ENCODE measurements at places on chromosomes 11 and 22.

DNA sequence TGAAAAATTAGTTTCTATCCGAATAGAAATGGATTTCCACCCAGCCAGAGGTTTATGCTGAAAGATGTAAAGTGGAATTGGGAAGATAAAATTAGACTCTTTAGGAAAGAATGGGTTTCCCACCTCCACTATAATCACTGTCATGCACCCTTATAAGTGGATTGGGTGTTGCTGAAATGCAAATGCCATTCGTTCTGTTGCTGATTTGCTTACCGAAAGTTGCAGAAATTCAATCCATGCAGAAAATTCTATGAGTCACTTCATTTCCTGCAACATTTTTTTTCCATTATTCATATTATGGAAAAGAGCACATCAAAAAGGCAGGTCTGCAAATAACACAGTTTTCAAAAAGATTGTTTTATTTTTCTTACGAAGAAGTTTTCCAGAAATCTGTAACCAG lies 65.6 kb downstream of the LDLRAD3 start:
- peaks cover 20% of the 10 kb centered on the region for H3K27me3 ChIP-seq
- no peak overlapping the region for H3K4me3 ChIP-seq
- H3K4me1 ChIP-seq, result peaks cover 2% of the 10 kb centered on the region
- no peaks in the 10 kb centered on the region for H3K36me3 ChIP-seq

- H3K36me3 ChIP-seq, result no peaks in the 10 kb centered on the region
- peak overlapping the region; percentile 31 for H3K4me3 ChIP-seq
- peaks cover 5% of the 10 kb centered on the region for H3K4me1 ChIP-seq
- DNase-seq, result no peak
- no peaks in the 10 kb centered on the region for H3K27me3 ChIP-seq
Measured at GRCh38 chr22:50490531-50491308, 4.1 kb downstream of the MIOX start.

DNA sequence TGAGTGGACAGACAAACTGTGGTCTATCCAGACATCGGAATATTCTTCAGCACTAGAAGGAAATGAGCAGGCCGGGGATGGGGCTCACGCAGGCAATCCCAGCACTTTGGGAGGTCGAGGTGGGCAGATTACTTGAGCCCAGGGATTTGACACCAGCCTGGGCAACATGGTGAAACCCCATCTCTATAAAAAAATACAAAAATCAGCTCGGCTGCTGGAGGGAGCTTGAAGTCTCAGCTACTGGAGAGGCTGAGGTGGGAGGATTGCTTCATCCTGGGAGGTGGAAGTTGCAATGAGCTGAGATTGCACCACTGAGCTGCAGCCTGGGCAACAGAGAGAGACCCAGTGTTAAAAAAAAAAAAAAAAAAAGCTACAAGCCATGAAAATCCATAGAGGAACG lies 8.0 kb upstream of the CTSD start:
- peaks cover 2% of the 10 kb centered on the region for H3K36me3 ChIP-seq
- H3K4me3 ChIP-seq, result no peak overlapping the region
- H3K27ac ChIP-seq, result no peak overlapping the region
- peaks cover 18% of the 10 kb centered on the region for H3K4me1 ChIP-seq
- no peak for DNase-seq
- peaks cover 1% of the 10 kb centered on the region for H3K27me3 ChIP-seq

- no peaks in the 10 kb centered on the region for H3K36me3 ChIP-seq
- no peak overlapping the region for H3K4me3 ChIP-seq
- H3K27me3 ChIP-seq, result no peaks in the 10 kb centered on the region
- no peaks in the 10 kb centered on the region for H3K4me1 ChIP-seq
- no peak for DNase-seq
- H3K27ac ChIP-seq, result no peak overlapping the region
Measured at GRCh38 chr11:22559416-22559815, 66.2 kb downstream of the FANCF start.

DNA sequence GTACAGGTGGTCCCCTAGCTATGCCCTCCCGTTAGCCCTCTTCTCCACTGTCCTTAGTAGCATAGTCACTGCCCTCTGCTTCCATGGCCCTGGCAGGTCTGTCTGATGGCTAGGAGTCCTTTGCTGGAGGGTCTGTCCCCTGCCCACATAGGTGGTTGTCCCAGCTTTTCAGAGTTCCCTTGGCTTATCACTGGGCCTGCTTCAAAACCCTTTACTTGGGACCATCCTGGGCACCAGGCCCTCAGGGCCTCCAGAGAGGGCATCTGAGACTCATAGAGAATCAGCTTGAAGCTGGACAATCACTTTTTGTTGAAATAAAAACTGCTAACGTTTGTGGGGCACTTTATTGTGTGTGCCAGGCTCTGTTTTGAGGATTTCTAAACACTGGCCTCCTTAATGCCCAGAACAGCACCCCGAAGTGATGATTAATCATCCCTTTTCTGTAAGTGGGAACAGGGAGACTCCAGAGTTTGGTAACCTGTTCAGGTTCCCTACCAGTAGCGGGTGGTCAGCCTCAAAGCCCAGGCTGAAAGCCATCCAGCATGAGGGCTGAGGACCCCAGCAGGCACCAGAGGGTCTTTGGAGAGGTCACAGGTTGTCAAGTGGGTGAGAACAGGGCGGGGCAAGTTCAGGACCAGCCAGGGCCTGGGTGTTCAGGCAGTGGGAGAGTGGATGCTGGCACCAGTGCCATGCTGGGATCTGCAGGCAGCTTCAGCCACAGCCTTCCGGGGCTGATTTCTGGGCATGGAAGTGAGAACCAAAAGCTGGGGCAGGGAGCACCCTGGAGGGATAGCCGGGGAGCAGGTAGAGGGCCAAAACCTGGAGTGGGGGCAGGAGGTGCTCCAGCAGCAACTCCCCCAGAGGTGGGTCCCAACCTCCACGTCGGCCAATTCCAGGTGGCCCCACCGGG lies 495 bp upstream of the KCNK4 start:
- H3K27ac ChIP-seq, result no peak overlapping the region
- peaks cover 5% of the 10 kb centered on the region for H3K4me1 ChIP-seq
- peaks cover 15% of the 10 kb centered on the region for H3K27me3 ChIP-seq
- DNase-seq, result no peak
- peak overlapping the region; percentile 74 for H3K4me3 ChIP-seq
- no peaks in the 10 kb centered on the region for H3K36me3 ChIP-seq

Measured in naive thymus-derived CD8-positive, alpha-beta T cell (primary cell).